NCI-H2081 (cell line): ENCODE measurements at places on chromosomes 2 and 18.

DNA sequence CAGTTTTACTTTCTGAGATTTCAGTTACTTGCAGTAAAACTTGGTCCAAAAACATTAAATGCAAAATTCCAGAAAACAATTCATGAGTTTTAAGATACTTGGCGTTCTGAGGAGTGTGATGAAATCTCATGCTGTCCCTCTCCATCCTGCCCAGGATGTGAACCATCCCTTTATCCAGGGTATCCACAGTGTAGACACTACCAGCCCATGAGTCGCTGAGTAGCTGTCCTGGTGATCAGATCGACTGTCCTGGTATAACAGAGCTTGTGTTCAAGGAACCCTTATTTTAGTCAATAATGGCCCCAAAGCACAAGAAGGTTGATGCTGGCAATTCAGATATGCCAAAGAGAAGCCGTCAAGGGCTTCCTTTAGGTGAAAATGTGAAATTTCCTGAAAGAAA, 3.2 kb downstream of the SP100 start:
- DNase-seq = no peak

GRCh38 chr2:137173463-137173862, 408.1 kb downstream of the THSD7B start:
- DNase-seq = no peak

GRCh38 chr18:8231316-8231715, 377.9 kb upstream of the RAB12 start:
- no peak for DNase-seq

GRCh38 chr2:159706385-159706980, 5.8 kb upstream of the MARCHF7 start:
- DNase-seq = no peak

GRCh38 chr2:207046724-207047123, 107.4 kb downstream of the CPO start:
- peak; percentile 80 for DNase-seq

DNA sequence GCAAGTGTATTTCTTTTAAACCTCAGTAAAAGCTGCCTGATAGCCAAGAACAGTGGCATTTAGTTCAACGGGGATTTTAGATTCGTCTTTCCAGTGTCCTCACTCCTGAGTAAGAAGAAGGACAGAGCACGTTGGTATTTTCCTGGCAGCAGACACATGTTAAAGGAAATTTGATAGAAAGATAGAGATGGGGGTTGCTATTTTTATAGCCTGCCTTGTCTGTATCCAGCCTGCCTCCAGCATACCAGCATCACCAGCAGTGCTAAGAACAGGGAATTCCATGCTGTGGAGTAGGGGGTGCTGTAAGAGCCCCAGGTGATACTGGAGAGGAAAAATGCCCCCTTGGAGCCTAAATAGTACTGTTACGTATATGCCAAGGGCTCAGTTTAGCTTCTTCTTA, 1.1 kb upstream of the SMYD1 start:
- no peak for DNase-seq

DNA sequence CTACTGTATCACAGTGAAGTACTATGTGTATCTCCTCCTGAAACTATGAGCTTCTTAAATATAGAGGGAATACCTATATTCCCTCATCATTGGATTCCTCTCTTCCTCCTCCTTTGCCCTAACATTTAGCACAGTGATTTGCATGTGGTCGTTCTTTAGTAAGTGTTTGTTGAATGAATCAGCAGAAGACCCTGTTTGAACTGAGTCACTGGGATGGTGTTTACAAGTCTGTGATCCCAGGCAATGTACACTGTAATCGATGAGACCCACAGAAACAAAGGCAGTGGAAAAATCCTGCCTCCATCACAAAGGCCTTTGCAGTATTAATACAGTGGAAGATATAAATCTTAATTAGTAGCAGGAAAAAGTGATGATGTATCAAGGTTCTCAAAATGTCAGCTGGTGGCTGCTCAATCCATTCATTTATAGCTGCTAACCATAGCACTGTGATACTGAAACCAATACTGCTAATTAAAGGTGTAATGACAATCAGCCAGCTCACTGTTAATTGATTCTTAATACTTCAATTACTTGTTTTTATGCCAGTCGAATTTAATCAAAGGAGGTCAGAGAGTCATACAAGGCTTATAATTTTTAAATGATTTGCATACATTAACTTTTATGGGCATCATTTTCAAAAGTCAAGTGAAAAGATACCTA, 20.8 kb upstream of the MYO3B start:
- DNase-seq = no peak

- DNase-seq = peak; percentile 68
Measured at GRCh38 chr2:157329524-157329923, 3.9 kb upstream of the ERMN start.

DNA sequence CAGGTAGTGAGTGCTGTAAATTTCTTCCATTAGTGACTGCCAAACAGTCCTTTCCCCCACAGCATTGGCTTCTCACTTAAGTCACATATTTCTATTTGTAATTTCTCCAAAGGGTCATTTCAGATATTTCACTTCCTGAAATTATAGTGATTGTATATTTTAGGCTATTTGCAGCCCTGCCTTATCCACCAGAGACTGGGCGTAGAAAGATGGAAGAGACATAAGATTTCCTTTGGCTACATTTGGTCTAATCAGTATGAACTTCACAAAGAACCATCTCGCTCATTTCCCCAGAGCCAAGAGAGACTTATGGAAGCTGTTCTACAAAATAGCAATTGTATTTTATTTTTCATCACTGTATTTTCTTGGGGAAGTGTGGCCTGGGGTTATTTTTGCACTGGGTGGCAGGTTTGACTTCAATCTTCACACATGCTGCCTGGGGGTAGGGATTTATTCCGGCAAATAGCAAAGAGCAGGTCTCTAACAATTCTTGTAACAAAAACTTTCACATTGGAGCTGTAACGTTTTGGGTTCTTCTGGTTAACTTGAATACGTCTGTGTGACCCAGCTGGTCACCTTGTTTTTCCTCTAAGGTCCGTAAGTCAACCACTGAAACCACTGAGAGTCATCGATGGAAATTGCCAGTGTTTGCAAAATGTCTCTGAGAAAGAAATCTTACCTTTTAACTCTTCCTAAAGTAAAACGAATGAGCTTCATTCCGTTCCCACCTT, 170.6 kb upstream of the SERPINE2 start:
- DNase-seq = no peak

GRCh38 chr18:4734903-4735302, 279.8 kb upstream of the DLGAP1 start:
- DNase-seq = no peak
